ENCODE measurements at places on chromosomes 5 and 9.

DNA sequence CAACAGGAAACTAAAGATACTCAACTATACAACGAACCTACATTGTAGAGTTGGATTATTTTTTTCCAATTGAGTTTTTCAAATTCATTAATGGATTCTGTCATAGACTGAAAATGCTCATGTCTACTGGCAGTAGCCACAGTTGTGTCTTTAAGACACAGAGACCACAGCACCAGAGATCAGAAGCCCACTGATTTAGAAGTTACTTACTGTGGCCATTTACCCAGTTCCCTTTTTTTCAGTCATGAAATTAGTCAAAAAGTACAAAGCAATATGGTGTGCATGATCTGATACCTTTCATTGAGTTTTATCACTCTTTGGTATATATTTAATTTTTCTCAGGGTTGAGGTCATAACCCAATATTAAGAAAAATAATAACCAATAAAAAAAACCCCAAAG is 1640.2 kb upstream of the WWC1 start:
- no peak for DNase-seq

- no peak for DNase-seq
Observed at GRCh38 chr9:4936823-4937222, 48.2 kb upstream of the JAK2 start.

DNA sequence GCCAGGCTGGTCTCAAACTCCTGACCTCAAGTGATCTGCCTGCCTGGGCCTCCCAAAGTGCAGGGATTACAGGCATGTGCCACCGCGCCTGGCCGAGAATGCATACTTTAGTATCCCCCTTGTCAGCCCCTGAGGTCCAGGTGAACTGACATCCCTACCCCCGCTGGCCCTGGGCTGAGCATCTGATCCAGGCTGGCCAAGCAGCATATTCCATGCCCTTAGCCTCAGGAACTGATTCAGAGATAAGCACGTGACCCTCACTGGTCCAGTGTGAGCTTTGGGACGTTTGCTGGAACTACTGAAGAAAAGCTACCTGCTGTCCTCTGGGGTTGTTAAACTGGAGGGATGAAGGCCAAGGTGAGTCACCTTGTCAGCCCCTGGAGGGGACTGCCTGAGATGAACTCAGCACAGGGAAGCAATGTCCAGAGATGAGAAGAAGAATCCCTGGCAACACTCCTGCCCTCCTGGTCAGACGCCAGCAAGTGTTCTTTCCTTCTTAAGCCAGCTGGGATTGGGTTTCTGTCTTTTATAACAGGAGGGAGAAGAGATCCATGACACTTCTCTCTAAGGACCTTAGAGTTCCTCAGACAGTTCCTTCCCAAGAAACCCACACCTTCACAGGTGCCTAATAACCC is 59.1 kb upstream of the FBXW11 start:
- no peak for DNase-seq

DNA sequence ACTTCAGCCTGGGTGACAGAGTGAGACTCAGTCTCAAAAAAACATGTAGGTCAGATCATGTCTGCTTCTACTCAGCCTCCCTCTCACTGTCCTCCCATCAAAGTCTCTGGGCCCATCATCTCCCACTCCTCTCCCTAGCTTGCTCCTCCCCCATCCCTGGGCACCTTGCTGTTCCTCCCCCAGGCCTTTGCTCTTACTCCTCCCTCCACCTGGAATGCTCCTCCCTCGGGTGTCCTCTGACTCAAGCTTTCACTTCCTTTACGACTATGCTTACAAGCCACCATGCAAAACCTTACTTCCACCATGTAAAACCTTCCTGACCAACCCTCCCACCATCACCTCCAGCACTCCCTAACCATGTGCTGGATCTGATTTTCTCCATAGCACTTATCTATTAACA is 51.5 kb downstream of the MTMR12 start:
- no peak for DNase-seq

DNA sequence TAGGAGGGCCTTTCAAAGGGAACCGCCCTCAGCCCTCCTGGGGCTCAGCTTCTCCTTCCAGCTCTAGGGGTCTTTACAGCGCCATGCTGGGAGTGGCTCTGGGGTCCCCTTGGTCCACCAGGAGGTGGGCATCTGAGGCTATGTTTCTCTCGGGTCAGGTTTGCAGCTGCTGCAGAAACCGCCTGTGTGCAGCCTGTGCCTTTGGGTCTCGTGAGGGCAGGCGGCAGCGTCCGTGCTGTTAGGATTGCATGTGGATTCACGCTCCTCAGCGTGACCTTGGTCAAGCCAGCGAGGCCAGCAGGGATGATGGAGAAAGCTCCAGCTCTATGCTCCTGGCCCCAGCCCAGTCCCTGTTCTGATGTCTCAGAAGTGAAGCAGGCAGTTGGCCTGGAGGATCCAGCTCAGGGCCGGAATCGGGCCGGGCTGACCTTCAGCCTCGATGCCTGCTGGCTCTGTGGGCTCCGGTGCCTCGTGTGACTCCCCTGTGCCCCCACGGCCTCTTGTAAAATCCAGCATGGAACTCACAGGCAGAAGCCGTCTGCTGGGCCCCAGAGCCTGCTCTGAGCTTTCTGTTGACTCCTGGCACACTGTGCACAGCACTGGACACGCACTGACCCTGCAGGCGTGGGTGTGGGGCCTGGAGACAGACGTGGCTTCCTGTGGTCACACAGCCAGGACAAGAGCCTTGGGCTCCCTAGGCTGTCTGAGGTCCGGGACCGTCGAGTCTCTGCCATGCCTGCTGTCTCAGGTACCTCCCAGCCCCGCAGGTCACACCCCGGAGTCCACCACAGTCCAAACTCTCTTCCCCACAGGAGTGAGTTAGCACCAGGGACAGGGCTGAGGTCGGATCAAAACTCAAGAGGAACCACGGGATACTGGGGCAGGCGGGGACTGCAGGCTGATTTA is 54.3 kb downstream of the TRIP13 start:
- DNase-seq, result no peak

- DNase-seq, result no peak
Observed at GRCh38 chr9:37446401-37446800, 18.8 kb downstream of the ZBTB5 start.

DNA sequence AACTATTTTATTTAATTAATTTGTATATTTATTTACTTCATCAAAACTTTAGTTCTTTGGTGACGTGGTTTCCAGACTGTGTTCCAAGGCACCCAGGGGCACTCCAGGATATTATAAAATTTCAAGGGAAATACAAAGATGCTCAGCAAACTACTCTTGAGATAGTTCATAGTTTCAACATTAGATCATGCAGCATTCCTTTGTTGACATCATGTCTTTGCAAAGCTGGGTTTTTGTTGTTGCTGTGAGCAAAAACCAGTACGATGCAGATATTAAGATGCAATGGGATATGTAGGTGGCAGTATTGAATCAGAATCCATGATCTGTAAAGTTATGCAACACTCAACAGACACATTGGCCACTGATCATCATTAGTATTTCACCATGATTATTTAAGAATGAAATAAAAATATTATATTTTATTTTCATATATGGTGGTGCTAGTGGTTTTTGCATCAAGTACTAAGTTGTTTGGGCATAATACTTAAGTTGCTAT is 219.7 kb downstream of the ADCY2 start:
- no peak for DNase-seq

GRCh38 chr5:35087991-35088390 is 40.2 kb upstream of the AGXT2 start:
- DNase-seq, result peak; percentile 40

GRCh38 chr5:141040771-141041426 is 10.3 kb upstream of the PCDHB1 start:
- peak; percentile 2 for DNase-seq

DNA sequence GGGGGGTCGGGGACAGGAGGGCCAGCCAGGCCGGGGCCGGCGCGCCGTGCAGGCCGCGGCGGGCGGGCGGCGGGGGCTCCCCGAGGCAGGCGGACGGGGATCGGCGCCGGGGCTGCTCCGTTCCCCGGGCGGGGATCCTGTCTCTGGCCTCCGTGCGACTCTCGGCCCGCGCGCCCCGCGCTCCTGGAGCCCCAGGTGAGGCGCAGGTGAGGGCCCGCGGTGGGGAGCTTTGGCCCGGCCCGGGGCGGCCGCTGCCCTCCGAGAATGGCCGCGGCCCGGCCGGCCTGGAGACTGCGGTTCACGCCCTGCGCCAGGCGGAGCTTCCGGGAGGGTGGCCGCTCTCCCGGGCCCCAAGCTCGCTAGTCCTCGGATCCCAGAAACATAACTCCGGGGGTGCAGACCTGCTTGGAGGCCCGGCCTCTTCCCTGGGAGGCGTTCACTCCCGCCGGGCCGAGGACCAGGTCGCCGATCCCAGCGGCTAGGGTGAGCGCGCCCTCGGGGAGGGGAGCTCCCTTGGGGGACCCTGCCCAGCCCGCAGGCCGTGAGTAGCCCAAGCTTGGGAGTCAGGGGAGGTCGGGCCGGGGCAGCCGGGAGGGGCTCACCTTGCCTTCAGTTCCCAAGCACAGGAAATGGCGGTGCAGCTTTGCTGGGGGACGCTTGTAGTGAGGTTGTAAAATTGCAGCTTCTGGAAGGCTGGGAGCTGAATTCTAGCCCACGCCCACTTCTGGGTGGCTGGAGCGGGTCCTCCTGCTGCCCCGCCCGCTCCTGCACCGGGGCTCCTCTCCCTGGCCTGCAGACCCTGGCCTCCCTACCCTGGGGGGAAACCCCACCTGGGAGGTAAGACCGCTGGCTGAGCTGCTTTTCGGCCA is 723 bp downstream of the PPP1R26 start:
- DNase-seq, result no peak

DNA sequence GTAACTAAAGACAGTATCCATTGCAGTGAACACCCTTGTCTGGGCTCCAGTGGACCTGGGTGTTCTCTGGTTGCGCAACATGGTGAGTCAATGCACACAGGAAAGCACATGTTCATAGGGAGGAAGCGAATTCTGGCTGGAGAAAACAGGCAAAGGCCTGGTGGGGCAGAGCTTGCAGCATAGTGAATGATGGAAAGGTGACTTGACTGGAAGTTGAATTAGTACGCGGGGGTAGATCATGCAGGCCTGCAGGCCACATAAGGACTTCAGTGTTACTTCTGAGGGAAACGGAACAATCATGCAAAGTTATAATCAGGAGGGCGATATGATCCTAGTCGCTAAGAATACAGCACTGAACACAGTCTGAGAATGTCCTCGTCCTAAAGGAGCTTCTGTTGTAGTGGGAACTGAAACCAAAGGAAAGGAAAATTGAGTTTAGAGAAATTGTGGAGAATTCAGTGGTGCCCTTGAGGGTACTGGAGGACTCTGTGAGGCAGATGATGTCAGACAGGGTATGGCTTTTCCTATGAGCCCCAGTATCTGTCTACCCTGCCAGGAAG is 71.9 kb upstream of the RANBP3L start:
- DNase-seq, result no peak

DNA sequence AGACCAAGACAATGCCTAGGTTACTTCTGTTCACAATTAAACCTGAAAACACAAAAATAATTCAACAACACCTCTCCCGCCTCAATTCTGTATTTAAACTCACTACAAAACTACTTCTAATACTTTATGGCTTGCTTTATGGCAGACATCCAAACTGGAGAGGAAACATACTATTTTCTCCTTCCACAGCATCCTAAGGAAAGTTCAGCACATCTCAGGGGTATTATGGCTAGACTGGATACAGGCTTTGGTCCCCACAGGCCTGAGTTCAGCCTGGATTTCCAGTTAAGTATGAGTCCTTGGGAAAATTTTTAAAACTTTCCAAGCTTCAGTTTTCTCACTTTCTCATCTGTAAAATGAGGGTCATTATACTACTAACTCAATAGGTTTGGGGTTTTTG is 480.2 kb downstream of the CAAP1 start:
- no peak for DNase-seq

DNA sequence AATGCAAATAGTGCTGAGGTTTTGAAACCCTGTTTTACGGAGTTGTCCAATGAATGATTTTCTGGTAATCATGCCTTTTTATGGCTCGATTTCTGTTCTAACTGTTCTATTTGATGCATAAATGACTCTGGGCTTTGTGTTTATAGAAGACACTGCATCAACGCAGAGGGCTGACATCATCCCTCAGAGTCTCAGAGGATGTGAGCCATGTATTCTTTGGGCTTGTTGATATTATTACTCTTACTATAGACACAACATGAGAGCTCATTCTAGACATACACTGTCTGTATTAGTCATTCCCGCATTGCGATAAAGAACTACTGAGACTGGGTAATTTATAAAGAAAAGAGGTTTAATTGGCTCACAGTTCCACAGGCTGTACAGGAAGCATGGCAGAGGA is 31.6 kb downstream of the CDH6 start:
- DNase-seq, result no peak

- no peak for DNase-seq
Observed at GRCh38 chr5:3709068-3709716, 113.6 kb downstream of the IRX1 start.

GRCh38 chr5:136208916-136209315 is 16.0 kb upstream of the SMIM32 start:
- no peak for DNase-seq

DNA sequence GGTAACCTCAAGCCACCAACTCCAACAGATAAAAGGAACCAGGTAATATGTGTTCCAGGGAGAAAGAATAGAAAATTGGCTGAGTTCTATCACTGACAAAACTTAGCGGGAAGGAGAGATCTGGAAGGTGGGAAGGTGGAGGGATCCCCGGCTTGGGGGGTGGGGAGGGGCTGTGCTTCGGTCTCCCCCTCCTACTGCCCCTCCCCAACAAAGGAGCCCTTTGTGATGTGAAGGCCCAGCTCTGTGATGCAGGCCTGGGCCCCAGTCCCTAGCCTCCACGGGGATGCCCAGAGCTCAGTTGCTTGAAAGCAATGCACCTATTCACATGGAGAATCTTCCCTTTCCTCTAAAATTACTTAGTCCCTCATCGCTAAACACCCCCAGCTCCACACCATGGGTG is 4.4 kb upstream of the ZNF484 start:
- no peak for DNase-seq

GRCh38 chr5:147743678-147744374 is 38.7 kb downstream of the JAKMIP2 start:
- DNase-seq, result no peak

DNA sequence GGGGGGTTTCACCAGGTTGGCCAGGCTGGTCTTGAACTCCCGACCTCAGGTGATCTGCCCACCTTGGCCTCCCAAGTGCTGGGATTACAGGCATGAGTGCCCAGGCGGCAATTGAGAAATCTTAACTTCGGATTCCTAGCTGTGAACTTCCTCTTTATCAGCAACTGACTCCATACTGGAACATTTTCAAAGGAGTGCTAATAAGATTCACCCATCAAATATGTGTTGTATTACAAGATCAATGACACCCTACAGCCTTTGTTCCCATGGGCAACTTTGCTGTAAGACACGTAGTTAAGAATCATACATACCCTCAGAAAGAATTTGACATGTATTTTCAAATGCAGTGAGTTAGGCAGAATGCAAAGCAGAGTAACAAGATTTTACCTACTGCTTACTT is 23.1 kb upstream of the ACOT12 start:
- no peak for DNase-seq

- DNase-seq, result no peak
Observed at GRCh38 chr5:150438873-150439546, 10.5 kb downstream of the RPS14 start.

GRCh38 chr5:27598576-27598975 is 560.2 kb upstream of the CDH9 start:
- no peak for DNase-seq

DNA sequence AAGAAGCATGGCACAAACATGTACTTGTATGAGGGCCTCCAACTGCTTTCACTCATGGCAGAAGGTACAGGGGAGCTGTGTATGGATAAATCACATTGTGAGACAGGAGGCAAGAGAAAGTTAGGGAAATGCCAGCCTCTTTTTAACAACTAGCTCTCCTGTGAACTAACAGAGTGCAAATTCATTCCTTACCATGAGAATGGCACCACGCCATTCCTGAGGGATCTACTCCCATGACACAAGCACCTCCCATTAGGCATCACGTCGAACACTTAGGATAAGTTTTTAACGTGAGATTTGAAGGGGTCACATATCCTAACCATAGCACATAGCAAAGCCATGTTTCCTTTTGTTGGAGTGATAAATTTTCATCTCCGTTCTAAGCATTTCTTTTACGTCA is 747.2 kb upstream of the CHD1 start:
- DNase-seq, result no peak
